A549 (cell line): ENCODE measurements at places on chromosomes 7 and 10. TPM values are rescaled to one million over a fixed set of nuclear protein-coding genes. Genes with fewer than 3 reads are reported as not detected.

DNA sequence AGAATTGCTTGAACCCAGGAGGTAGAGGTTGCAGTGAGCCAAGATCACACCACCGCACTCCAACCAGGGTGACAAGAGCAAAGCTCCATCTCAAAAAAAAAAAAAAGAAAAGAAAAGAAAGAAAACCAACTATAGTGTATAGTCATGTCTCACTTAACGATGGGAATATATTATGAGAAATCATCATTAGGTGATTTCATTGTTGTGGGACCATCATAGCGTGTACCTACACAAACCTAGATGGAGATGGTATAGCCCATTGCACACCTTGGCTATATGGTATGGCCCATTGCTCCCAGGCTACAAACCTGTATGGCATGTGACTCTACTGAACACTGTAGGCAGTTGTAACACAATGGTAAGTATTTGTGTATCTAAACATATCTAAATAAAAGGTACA lies 8.5 kb upstream of the GALNT11 start:
- no peak for DNase-seq

DNA sequence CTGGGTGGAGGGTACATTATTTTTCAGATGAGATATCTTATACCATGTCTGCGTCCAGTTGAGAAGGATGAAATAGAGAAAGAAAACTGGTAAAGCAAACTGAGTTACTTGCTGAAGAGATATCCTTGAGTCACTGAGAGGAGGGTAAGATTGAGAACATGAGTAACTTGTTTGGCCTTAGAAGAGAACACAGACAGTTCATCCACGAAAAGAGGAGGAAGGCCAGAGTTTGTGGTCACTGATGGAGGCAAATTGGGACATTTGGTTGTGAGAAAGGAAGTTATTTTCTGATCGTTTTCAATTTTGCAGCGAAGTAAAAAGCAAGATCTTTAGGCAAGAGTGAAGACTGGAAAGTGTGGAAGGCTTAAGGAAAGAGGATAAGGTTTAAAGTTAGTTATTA lies 15.6 kb downstream of the MBL2 start:
- no peak for DNase-seq

- DNase-seq: peak; percentile 14
Observed at GRCh38 chr7:155660059-155660757, 15.7 kb downstream of the RBM33 start.

Gene HTR5A
- polyA plus RNA-seq: not detected in 3 replicates

Gene ZKSCAN5
- polyA plus RNA-seq: 7.2 to 8.3 TPM (median 8.2 TPM) in 3 replicates

Gene HABP2
- 0.10 to 0.17 TPM (median 0.13 TPM) in 3 replicates for polyA plus RNA-seq
